NCI-H1092 (cell line): ENCODE measurements at places on chromosomes 2 and 18.

- peak; percentile 78 for DNase-seq
Measured at GRCh38 chr2:223055836-223056235, 3.8 kb downstream of the KCNE4 start.

- DNase-seq, result no peak
Measured at GRCh38 chr2:56348392-56349210, 164.8 kb downstream of the CCDC85A start.

GRCh38 chr18:78080081-78080480 lies 830.4 kb downstream of the GALR1 start:
- DNase-seq, result no peak

- peak; percentile 69 for DNase-seq
Measured at GRCh38 chr2:199833525-199833924, 17.5 kb downstream of the FTCDNL1 start.

- DNase-seq, result peak; percentile 6
Measured at GRCh38 chr18:70195852-70196434, 9.5 kb downstream of the RTTN start.

- no peak for DNase-seq
Measured at GRCh38 chr2:206112108-206112507, 26.1 kb upstream of the INO80D start.

- DNase-seq, result no peak
Measured at GRCh38 chr18:2515908-2516625, 55.2 kb downstream of the METTL4 start.

GRCh38 chr18:61551586-61551985 lies 218.4 kb downstream of the CDH20 start:
- DNase-seq, result peak; percentile 52

- DNase-seq, result no peak
Measured at GRCh38 chr2:241724975-241725870, 9.2 kb upstream of the D2HGDH start.

- no peak for DNase-seq
Measured at GRCh38 chr2:205957452-205958154, 128.4 kb downstream of the INO80D start.

DNA sequence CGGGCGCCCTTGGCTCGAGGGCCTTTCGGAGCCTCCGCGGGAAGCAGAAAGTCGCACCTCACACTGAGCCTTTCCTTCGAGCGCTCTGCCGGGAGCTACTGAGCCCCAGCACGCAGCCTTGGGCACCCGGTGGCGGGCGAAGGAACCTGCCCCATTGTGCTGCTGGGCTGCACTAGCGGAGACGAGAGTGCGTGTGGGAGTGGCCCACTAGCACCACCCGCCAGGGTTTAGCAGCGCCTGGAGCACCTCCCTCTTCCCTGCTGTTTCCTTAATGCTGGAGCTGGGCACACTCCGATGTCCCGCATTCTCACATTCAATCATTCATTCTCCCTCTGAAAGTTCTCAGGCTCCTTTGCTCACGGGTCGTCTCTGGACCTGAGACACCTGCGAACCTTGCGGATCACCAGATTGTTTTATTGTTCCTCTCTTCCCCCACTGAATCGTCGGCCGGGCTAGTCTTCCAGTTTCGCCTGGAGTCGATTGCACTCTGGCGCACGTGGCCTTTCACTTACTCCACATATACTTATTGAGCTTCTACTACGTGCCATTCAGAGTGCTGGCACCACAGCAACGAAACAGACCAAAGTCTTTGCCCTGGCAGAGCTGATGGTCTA lies 8.5 kb upstream of the PAX3 start:
- DNase-seq, result no peak

- no peak for DNase-seq
Measured at GRCh38 chr2:125634662-125635061, 1021.3 kb upstream of the GYPC start.

DNA sequence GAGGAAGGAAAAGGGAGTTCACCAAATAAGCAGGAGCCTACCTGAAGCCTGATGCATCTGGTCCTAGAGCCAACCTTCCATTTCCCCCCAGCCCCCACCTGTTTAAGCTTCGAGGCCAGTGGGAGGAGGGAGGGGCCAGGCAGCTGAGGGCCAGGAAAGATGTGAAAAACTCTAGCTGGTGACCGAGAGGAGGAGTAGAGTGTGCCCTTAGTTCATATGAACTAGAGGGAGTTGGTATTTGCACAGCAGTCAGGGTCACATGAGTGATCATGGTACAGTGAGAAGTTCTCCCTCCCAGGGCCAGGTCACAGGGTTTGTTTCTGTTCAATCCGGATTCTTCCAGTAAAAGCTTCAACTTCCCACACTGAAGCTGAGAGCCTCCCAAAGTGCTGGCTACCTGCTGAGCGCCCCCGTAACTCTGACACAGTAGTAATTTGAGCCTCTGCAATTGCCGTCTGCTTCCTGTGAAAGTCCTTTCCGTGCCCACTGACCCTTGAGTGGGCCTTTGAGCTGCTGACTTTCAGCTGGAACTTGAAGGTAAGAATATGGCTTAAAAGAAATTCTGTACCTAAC lies at the start of gene SULT1C2:
TSS of gene SULT1C2 (plus strand) at position 362 of the 573 bp plus-strand sequence. CDS start 4,773 bp downstream, outside the sequence.
- DNase-seq, result peak; percentile 26

DNA sequence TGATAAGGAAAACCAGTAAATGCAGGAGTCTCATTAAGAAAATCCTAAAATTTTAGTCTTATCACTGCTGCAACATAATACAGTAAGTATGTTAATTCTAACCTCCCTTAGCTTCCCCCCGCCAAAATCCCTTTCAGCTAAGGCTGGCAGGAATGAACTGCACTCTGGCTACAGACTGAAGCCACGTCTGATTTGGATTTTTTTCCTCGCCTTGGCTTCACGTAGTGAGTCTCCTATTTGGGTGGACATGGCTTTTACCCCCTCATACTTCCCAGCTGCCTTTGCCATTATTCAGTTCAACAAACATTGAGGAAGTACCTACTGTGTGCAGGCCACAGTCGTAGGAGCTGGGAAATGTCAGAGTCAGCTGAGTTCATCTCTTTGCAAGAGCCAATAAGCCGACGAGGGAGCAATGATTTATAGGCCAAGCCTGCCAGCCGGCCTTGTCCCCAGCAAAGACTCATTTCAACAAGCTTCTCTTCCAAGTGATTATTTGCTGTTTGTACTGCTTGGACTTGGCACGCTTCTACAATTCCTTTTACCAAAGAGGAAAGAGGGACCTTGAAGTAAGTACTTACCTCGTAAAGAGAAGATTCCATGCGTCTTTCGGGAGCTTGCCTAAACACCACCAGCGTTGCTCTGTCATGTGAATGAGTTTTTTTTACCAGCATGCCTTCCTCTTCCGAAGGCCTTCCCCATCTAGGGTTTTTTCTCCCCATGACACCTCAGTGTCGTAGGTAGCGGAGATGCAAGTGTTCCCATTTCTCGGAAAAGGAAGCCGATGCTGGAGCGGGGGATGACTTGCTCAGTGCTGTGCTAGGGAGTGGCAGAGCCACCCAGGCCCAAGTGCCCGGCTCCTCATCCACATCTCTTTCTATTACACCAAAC lies 138.6 kb downstream of the KLHL29 start:
- DNase-seq, result no peak

GRCh38 chr2:6864923-6865345 lies 773 bp downstream of the CMPK2 start:
- no peak for DNase-seq

DNA sequence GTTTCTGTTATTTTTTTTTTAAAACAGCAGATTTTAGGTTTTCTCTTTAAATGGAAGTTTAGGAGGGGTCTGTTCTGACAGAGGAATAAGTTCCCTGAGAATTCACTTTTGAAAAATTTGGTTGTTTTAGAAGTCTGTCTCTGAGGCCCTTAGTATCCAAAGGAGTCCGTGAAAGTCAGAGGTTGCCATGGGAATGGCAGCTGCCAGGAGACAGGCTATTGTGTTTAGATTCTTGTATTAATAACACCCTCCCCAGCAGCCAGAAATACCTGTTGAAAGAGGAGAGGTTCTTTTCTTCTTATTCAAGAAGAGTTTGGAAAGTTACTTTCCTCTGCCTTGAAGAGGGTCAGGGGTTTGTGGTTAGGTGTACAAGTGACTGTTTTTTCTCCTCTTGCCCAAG lies 29.5 kb downstream of the TNP1 start:
- DNase-seq, result no peak

DNA sequence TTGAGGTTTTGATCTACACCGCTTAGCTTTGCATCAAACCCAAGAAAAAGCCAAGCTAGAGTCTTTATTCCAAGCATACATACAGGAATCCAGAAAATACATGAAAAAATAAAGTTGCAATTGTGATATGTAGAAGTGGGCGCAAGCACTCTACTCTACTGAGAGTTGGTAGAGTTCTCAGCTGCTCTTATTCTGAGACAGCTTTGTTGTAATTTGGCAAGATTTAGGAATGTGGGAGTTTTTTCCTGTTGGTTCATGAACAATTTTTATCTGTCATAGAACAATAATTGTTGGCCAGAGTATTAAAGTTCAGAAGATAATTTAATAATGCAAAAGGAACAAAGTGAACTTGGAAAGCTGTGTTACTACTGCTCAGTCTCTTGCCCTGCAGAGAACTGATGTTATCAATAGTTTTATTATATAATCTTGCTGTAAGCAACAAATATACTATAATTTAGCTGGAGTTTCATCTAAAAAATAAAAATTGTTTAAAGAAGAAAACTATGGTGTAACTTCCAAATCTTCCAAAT lies 302.0 kb upstream of the RND3 start:
- no peak for DNase-seq

DNA sequence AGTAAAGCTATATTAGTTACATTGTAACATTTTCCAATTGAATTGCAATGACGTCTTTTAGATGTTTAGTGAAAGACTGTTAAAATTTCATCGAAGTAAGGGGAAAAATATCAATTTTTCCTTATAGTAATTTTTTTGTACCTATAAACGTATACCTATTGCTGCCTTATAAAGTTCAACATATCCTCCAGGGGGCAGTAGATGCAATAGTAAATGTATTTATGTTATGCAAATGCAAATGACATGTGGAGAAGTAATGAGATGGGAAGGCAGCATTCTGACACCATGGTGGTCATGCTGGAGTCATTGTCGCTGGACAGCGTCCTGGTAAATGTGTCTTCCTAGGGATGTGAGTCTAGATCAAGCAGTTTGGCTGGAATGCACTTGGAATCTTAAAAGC lies 38.7 kb downstream of the MSTN start:
- no peak for DNase-seq
